ENCODE measurements at places on chromosomes 12 and 14. TPM values are rescaled to one million over a fixed set of nuclear protein-coding genes. Genes with fewer than 3 reads are reported as not detected.

The LRP1 gene
- total RNA-seq = 46.5 TPM

The SLC38A4 gene
- total RNA-seq = not detected

The DAO gene
- total RNA-seq = not detected

The RNASE4 gene
- total RNA-seq = 6.6 TPM

The PZP gene
- total RNA-seq = 1.5 TPM

The INHBC gene
- total RNA-seq = not detected

The ANKRD52 gene
- total RNA-seq = 22.5 TPM

The GPRC5D gene
- not detected for total RNA-seq

The REP15 gene
- 1.5 TPM for total RNA-seq

The TEX52 gene
- total RNA-seq = not detected

The C12orf50 gene
- total RNA-seq = not detected

The TAS2R42 gene
- total RNA-seq = not detected

The HHIPL1 gene
- total RNA-seq = 4.4 TPM

The MYH6 gene
- total RNA-seq = not detected

The PMEL gene
- 0.19 TPM for total RNA-seq

The LGMN gene
- 55.9 TPM for total RNA-seq

The AKAP3 gene
- 0.47 TPM for total RNA-seq

The SLC6A13 gene
- 0.09 TPM for total RNA-seq

The CEBPE gene
- total RNA-seq = not detected

The SCNN1A gene
- 0.09 TPM for total RNA-seq
